ENCODE measurements at places on chromosomes 7 and 10. TPM values are rescaled to one million over a fixed set of nuclear protein-coding genes. Genes with fewer than 3 reads are reported as not detected.
A peak's percentile ranks its signal among the peaks of the same experiment; 100 is the strongest.

- no peak for DNase-seq
Observed at GRCh38 chr7:128745706-128746105, 6.5 kb downstream of the CALU start.

DNA sequence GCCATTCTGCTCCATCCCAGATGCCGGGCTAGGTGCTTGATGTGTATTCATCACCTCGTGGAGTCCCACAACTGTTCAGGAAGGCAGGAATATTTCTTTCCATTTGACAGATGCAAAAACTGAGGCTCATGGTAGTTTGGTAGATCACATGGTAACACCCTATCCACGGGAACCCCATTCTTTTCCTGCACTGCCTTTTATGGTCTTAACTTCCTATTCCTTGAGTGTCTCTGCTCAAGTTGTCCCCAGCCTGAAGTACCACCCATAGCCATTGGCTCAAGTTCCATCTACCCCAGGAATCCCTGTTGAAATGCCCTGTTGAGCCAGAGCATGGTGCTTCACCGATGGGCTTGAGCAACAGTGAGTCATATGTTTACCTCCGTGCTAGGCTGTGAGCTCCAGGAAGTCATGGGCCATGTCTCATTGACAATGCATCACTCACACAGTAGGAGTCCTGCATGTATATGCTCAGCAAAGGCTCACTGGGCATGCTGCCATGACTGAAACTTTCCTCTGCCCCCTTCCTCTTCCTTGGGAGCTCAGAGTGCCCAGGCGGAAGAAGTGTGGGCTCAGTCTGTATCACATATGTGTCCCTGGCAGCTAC is 71.7 kb upstream of the ADAM12 start:
- no peak for DNase-seq

The INHBA gene
- 0.60 TPM for total RNA-seq

- DNase-seq: no peak
Observed at GRCh38 chr10:12728494-12728893, 273.0 kb downstream of the CCDC3 start.

GRCh38 chr7:99125505-99125865 is 18.4 kb downstream of the SMURF1 start:
- no peak for DNase-seq

The PDZD7 gene
- 0.34 TPM for total RNA-seq

The SPDYE6 gene
- total RNA-seq: not detected

GRCh38 chr10:106682175-106682574 is 482.3 kb downstream of the SORCS1 start:
- no peak for DNase-seq

The TMEM209 gene
- total RNA-seq: 4.6 TPM

The PAX4 gene
- total RNA-seq: not detected

DNA sequence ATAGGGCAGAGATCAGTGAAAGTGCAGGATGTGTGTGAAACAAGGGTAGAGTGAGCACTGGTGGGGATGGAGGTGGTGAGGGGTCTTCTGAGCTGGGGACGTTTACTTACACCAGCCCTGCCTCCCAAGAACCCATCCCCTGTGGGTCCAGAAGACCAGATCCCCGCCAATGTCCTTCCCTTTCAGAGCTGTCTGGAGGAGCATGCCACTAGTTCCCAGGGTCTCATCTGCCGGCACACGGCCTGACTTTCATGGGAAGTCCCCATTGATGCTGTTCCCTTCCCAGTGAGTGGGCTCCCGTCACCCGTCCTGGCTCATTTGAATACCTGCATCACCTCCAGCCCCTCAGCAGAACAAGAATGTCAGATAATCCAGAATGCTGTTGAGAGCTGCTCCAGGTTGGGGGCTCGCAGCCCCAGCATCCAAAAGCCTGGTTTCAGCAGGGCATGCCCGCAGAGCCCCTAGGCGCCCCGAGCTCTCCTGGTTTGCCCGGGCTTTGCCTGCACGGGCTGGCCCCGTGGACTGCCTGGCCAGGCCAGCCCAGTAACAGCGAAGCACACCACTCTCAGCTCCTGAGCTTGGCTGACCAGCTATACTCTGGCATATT is 246.7 kb downstream of the MGMT start:
- no peak for DNase-seq

- DNase-seq: no peak
Observed at GRCh38 chr7:70607759-70608158, 524.2 kb upstream of the GALNT17 start.

DNA sequence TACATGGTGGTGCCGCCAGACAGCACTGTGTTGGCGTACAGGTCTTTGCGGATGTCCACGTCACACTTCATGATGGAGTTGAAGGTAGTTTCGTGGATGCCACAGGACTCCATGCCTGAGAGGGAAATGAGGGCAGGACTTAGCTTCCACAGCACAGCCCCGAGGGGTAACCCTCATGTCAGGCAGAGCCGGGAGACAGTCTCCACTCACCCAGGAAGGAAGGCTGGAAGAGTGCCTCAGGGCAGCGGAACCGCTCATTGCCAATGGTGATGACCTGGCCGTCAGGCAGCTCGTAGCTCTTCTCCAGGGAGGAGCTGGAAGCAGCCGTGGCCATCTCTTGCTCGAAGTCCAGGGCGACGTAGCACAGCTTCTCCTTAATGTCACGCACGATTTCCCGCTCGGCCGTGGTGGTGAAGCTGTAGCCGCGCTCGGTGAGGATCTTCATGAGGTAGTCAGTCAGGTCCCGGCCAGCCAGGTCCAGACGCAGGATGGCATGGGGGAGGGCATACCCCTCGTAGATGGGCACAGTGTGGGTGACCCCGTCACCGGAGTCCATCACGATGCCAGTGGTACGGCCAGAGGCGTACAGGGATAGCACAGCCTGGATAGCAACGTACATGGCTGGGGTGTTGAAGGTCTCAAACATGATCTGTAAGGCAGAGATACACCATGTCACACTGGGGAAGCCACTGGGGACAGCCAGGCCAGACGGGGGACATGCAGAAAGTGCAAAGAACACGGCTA is 104.6 kb upstream of the TNRC18 start:
- DNase-seq: peak; percentile 38

- no peak for DNase-seq
Observed at GRCh38 chr10:11154849-11155498, 137.3 kb downstream of the CELF2 start.

- DNase-seq: no peak
Observed at GRCh38 chr10:121244818-121245217, 353.4 kb downstream of the FGFR2 start.

DNA sequence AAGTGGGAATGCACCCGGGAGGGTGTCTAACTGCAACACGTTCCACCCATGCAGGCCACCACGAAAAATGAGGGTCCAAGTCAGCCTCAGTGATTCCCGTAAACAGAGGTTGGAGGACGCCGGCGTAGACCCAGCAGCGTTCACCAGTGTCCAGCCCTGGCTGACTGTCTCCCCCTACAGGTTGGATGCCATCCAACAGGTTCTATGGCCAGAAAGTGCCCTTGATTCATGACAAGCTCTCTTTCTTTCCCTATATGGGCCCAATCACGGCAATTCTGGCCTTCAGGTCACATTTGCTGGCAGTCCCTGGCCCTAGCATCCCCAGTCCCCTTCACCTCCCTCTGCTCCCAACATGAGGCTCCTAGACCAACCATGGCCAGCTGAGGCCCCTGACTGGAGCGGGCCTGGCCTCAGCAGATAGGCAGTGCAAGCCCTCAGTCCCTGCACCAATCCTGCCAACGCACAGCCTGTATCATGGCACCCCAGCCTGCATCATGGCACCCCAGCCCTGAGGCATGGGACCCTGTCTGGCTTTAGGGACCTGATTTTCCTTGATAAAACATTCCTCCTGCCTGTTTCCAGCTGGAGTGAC is 227.4 kb downstream of the GRID1 start:
- peak; percentile 7 for DNase-seq

GRCh38 chr10:127292888-127293287 is 96.5 kb upstream of the INSYN2A start:
- no peak for DNase-seq

- DNase-seq: peak; percentile 41
Observed at GRCh38 chr10:62817121-62817765, 1.1 kb upstream of the EGR2 start.

DNA sequence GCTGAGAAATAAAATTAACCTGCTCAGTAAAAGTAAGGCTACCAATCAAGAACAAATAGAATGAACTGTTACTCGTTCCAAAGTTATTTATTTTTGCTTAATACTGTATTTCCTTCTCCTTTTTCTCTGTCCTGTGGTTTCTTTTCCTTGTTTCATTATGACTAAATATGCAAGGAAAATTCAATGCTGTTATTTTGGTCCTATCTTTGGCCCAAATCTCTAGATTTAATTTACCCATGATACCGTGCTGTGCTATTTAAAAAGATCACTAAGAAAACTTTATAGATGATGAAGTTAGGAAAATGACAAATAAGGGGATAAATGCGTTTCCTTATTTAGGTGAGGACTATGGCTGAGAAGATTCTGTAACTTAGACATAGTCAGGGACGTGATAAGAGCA is 45.3 kb upstream of the FAM133B start:
- DNase-seq: no peak

DNA sequence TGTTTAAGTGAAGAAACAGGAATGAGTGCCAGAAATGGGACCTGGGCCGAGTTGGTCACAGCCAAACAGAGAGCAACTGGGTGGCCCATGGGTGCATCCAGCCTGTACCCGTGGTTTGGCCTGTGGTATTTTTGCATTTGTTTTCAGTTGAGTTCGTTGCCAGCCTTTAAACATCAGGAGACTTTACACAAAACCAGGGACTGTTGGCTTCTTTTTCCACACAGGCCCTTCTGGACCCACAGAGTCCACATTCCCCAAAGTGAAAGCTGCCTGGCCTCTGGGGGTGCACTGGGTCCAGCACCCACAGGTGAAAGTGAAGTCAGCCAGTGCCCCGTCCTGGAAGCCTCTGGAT is 54.1 kb upstream of the TNS3 start:
- DNase-seq: no peak

- DNase-seq: no peak
Observed at GRCh38 chr7:16817536-16817935, 12.7 kb upstream of the AGR2 start.

The FAM25G gene
- not detected for total RNA-seq

DNA sequence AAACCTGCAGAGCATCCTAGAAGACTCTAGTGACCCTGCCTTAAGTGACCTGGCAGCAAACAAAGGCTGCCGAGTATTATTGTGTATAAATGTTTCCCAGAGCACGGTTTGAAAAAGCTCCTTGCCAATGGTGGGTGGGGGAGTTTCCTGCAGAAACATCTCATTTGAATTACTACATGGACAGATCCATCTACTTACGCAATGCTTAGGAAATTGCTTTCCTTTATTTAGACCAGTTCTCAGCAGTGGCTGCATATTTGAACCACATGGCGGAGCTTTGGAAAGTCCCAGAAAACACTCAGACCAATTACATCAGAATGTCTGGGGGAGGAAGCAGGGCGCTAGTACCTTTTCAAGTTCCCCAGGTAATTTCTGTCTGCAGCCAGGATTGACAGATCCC is 560.9 kb downstream of the SDK1 start:
- DNase-seq: peak; percentile 57

GRCh38 chr7:100900978-100901377 is 5.3 kb upstream of the ACHE start:
- DNase-seq: no peak

GRCh38 chr10:23512355-23513058 is 73.6 kb downstream of the OTUD1 start:
- DNase-seq: no peak

- no peak for DNase-seq
Observed at GRCh38 chr10:4567637-4568036, 258.4 kb upstream of the AKR1E2 start.

Measured in dermis blood vessel endothelial cell (primary cell).